LHCN-M2 (cell line): ENCODE measurements at places on chromosomes 1 and 21.
A peak's percentile ranks its signal among the peaks of the same experiment; 100 is the strongest.

DNA sequence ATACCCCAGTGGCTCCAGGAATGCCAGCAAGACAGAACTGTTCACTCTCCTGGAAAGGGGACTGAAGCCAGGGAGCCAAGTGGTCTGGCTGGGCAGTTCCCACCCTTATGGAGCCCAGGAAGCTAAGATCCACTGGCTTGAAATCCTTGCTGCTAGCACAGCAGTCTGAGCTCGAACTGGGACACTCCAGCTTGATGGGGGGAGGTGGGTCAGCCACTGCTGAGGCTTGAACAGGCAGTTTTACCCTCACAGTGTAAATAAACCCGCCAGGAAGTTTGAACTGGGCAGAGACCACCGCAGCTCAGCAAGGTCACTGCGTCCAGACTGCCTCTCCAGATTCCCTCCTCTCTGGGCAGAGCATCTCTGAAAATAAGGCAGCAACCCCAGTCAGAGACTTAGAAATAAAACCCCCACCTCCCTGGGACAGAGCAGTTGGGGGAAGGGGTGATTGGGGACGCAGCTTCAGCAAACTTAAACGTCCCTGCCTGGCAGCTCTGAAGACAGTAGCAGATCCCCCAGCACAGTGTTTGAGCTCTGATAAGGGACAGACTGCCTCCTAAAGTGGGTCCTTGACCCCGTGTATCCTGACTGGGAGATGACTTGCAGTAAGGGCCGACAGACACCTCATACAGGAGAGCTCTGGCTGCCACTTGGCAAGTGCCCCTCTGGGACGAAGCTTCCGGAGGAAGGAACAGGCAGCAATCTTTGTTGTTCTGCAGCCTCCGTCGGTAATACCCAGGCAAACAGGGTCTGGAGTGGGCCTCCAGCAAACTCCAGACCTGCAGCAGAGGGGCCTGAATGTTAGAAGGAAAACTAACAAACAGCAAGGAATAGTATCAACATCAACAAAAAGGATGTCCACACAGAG is 568.4 kb downstream of the PLA2G4A start:
- no peak for DNase-seq

DNA sequence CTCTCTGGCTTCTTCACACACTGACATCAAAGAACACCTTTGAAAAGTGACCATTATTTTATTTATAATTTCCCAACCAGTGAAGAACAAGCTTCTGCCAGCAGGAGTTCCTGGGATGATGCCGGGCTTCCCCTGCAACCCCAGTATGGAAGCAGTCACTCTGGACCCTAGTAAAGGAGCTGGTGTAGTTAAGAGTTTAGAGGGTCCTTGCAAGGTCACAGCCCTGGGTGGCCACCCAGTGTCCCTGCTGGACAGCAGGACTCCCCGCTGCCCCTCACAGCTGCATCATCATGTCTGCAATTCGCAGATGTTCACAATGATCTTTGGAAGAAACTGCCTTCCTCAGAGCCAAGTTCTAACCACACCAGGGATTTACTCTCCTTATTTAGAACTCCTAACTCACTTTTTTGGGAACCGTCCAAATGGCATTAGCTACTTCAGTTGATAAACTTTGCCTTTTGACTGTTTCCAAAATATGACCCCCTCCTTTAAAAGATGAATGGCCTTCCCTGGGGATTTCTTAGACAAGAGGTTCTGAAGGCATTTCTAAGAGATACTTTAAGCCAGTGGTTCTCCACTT is 90.6 kb downstream of the HIVEP3 start:
- no peak for DNase-seq

DNA sequence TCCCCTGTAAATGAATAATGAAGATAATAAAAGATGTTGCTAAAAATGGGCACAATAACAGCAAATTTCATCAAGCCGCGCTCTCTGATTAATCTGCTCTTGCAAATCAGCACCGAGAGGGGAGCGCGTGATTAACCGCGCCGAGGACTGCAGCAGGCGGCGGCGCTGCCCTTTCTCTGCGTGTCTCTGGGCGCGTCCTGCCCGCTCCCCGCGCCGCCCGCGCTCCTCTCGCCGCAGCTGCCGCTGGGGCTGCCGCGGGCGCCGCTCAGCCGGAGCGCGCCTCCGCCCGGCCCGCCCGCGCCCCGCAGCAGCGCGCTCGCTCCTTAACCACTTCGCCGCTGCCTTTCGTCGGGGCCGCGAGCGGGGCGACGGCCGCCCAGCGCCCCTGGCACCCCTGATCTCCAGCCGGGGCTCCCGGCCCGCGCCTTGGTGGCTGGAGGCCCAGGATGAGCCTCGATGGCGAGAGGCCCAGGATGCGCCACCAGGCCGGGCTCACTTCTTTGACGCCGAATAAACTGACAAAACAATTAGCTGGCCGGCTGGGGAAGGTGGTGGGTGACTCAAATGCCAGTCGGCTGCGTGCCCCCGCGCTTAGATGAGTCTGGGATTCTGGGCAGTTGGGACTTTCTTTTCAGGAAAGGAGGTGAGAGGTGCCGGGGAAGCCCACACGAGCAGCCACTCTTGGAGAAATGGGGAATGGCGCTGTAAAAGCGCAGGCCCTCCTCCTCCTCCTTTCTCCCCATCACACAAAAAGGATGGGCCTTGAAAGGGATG is 221.4 kb upstream of the PKN2 start:
- peak; percentile 5 for DNase-seq

DNA sequence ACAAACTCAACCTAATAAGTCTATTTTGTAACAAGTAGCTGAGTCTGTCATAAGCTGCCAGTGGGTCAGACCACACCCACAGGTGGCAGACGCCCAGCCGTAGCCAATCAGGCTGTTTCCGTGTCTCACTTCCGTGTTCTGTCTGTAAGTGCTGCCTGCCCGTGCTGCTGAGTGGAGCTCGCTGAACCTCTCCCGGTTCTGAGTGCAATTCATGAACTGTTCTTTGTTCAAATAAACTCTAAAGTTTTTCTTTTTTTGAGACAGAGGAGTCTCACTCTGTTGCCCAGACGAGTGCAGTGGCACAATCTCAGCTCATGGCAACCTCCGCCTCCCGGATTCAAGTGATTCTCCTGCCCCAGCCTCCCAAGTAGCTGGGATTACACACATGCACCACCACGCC is 25.1 kb downstream of the POFUT2 start:
- no peak for DNase-seq

- no peak for DNase-seq
Observed at GRCh38 chr1:177024623-177025022, 139.9 kb downstream of the ASTN1 start.

GRCh38 chr1:35644204-35644603 is 2.9 kb upstream of the PSMB2 start:
- peak; percentile 85 for DNase-seq

GRCh38 chr1:18288722-18289121 is 181.1 kb downstream of the IGSF21 start:
- DNase-seq: no peak

DNA sequence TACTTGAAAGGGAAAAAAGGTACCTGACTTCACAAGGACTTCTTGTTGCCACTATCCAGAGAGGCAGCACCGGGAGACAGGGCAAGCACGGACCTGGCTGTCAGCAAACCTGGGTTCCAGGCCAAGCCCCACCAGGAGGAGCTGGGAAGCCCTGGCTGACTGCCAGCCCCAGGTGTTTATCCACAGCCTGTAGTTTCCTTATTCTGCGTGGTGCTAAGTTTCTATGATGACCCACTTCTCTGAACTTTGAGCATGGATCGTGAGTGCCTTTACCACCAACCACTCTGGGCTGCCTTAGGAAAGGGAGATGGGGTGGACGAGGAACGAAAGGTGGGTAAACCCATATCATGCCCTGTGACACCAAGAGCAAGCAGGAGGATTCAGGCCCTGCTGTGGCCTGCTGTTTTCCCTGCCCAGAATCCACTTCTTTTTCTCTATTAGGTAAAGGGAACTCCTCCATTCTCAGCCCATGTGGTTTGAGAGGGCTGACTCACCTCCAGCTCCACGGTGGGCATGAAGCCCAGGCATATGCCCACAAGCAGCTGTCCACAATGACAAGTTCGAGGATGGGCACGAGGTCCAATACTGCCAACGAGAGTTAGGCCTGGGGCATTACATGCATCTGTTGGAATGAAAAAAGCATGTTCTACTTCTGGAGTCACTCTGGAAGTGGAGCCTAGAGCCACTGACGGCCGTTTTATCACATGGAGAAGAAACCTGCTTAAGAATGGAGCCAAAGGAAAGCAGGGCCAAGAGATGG is 20.3 kb downstream of the TSPAN2 start:
- DNase-seq: peak; percentile 98
